Stimulated activated CD4-positive, alpha-beta T cell treated with anti-CD3 and anti-CD28 coated beads, Interleukin-4, amount 100 ng/mL, for 4 hours (primary cell): ENCODE measurements at places on chromosomes 12 and 14.

GRCh38 chr12:101759396-101760047 lies 20.3 kb upstream of the SYCP3 start:
- no peak for DNase-seq

DNA sequence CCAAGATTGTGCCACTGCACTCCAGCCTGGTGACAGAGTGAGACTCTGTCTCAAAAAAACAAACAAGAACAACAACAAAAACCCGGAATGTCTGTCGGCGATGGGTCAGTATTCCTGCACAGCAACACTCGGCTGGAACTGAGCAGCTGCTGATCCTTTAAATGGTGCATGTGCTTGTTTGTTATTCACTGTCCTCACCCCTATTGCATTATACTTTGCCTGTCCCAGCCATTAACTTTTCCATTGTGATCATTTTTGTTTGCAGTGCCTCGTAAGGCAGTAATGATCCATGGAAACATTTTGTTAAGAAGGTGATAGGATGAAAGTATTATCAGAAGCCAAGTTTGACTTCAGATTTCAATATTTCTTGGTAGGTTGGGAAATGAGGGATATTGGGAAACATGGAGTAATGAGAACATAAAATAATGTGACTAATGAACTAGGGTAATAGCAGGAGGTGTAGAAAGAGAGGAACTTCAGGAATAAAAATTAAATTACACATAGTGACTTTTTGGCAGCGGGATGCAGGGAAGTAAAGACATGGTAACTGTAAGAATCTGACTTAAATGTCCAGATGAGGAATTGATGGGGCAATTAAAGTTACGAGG lies 6.1 kb downstream of the ACSS3 start:
- no peak for DNase-seq

- DNase-seq = no peak
Observed at GRCh38 chr12:115382681-115383080, 698.7 kb upstream of the TBX3 start.

GRCh38 chr12:1429980-1430379 lies 164.4 kb downstream of the FBXL14 start:
- DNase-seq = no peak
